ENCODE measurements at places on chromosomes 12 and 14.

DNA sequence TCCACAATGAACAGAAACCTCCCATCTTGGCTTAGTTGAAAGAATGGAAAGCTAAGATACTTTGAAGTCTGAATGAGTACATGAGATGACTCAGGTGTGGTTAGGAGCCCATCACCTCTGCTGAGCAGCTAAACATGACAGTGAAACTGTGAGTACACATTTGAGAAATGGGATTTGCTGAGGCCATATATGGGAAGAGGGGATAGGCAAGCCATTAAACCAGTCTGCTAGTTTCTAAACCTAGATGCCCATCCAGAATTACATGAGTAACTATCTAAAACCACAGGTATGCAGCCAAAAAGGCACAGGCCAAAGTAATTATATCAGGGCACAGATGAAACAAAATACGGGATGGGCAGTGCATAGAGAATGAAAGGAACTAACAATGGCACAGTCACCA, 41.2 kb downstream of the NKX2-1 start:
- DNase-seq: no peak

DNA sequence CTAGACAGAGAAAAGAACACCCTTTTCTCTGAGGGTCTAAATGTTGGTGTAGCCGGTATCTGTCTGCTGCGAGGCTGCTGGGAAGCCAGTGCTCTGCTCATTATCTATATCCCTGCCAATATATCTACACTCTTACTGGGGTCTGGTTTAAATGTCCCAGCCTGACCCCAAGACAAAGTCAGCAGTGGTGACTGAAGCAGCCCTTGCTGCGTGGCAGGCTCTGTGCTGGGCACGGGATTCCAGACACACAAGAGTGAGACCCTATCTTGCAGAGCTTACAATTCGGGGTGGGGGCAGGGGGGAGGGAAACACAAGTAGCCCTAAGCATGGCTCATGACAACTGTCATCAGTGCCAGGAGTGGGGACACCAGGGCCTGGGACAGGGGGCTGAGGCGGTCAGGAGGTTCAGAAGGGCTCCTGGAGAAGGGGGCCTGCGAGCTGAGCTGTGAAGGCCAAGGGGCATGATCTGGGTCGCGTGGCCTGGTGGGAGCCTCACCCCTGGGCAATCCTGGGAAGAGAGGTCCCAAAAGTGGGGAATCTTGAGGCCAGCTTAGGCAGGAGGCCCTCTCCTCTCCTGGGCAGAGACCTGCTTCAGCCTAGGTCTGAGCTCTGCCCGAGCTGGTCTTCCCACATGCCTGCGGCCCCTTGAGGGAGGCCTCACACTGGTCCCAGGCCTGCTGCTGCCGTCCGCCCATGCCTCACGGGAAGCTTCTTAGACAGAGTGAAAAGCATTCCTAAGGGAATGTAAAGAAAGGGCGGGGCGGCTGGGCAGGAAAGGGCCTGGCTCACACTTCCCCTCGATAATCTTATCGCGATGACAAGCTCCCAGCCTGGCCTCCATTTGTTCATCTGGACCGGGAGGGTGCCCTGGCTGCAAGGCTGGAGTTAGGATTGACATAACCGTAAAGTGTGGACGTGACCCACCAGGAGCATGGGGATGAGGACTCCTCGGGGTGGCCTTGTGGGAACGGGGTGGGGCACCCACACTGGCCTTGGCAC, 7.3 kb upstream of the RCOR1 start:
- DNase-seq: no peak

- DNase-seq: no peak
Measured at GRCh38 chr14:105323663-105324062, 9.1 kb downstream of the PACS2 start.

DNA sequence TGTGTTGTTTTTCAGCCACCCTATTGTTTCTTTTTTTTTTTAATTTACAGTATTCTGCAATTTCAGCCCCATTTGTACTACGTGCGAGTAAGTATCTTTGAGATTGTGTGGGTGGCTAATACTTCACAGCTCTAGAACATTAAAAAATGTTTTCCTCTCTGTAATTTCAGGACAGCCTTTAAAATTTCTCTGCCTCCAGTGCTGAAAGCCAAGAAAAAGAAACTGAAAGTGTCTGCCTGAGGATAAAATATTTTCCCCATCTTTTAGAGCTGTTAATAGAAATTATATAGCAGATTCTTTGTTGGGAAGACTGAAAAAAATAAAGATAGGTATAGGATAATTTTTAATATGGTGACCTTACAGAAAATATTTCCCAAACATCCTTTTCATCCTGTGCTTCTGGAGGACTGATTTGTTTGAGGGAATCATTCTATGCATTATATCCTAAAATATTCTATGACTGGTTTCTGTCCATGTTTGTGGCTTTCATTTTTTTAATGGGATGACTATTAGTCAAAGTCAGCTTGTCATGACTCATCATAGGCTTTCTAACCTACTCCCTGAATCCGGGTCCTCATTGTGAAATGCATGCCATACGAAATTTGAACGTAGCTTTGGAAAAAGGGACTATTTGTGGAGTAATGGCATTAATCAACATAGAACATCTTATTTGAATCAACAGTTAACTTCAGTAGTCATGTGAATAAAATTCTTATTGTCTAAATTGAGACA, 10.8 kb upstream of the TCTN2 start:
- DNase-seq: no peak

- no peak for DNase-seq
Measured at GRCh38 chr14:102028733-102029132, 58.1 kb downstream of the HSP90AA1 start.
